WTC11 (cell line): ENCODE measurements at places on chromosomes 7 and 10. TPM values are rescaled to one million over a fixed set of nuclear protein-coding genes. Genes with fewer than 3 reads are reported as not detected.

GRCh38 chr7:30596014-30596641, 1.4 kb downstream of the GARS1 start:
- H3K4me3 ChIP-seq, result peak overlapping the region; percentile 97
- peak overlapping the region; percentile 99 for H3K27ac ChIP-seq
- H3K4me1 ChIP-seq, result peaks cover 19% of the 10 kb centered on the region
- H3K27me3 ChIP-seq, result no peaks in the 10 kb centered on the region
- H3K36me3 ChIP-seq, result peaks cover 27% of the 10 kb centered on the region
- no peak for DNase-seq

DNA sequence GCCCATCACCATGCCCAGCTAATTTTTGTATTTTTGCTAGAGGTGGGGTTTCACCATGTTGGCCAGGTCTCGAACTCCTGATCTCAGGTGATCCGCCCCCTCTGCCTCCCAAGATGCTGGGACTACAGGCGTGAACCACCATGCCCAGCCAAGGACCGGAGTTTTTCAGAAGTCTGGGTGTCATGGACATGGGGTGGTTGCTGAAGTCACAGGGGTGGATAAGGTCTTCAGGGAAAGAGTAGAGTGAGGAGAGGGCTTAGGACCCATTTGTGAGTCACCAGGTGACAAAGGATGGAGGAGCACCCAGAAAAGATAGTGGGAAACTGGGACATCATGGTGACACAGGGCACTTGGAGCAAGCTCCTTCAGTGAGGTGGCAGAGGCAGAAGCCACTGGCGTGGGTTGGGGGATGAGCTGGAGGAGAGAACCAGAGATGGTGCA, 2.8 kb upstream of the GPRIN2 start:
- DNase-seq, result peak; percentile 7
- no peaks in the 10 kb centered on the region for H3K36me3 ChIP-seq
- H3K27ac ChIP-seq, result no peak overlapping the region
- peaks cover 9% of the 10 kb centered on the region for H3K4me1 ChIP-seq

The ELAPOR2 gene
- total RNA-seq, result 38.7 to 42.7 TPM (median 41.6 TPM) in 3 replicates

The PPP1R9A gene
- total RNA-seq, result 16.8 to 18.7 TPM (median 18.0 TPM) in 3 replicates

GRCh38 chr10:90041585-90041984, 340.2 kb downstream of the KIF20B start:
- H3K27ac ChIP-seq, result no peak overlapping the region
- H3K4me1 ChIP-seq, result no peaks in the 10 kb centered on the region
- H3K36me3 ChIP-seq, result no peaks in the 10 kb centered on the region
- DNase-seq, result no peak
- no peaks in the 10 kb centered on the region for H3K27me3 ChIP-seq

GRCh38 chr7:40746841-40747556, 612.2 kb downstream of the SUGCT start:
- H3K4me1 ChIP-seq, result peaks cover 56% of the 10 kb centered on the region
- no peaks in the 10 kb centered on the region for H3K27me3 ChIP-seq
- no peak for DNase-seq
- H3K36me3 ChIP-seq, result no peaks in the 10 kb centered on the region
